ENCODE measurements at places on chromosomes 4 and X.

DNA sequence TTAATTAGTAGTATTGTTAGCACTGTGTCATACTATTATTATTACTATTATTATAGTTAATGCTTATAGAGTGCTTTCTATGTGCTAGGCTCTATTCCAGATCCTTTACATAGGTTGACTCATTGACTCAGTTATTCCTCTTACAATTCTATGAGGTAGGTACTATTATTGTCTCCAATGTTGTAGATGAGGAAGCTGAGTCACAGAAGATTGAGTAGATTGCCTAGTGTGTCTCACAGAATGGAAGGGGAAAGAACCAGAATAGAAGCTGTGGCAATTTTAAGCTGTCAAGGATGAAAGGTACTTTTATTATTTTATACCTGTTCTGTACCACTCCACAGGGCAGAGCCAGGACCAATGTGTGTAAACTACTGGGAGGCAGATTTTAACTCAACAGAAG is 1.9 kb upstream of the TCEAL1 start:
- DNase-seq, result no peak

DNA sequence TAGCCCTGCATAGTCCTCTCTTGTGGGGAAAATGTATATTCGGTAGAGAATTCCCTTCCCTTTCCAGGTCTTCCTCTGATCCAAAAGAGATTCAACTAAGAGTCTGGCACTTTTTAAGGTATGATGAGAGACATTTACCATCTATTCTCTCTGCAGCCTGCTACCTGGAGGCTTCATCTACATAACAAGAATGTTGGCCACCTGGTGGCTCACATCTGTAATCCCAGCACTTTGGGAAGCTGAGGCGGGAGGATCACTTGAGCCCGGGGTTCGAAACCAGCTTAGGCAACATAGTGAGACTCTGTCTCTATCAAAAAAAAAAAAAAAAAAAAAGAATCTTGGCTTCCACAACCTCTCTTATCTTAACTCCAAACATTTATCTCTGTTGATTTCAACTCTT is 40.4 kb upstream of the NOCT start:
- no peak for DNase-seq

DNA sequence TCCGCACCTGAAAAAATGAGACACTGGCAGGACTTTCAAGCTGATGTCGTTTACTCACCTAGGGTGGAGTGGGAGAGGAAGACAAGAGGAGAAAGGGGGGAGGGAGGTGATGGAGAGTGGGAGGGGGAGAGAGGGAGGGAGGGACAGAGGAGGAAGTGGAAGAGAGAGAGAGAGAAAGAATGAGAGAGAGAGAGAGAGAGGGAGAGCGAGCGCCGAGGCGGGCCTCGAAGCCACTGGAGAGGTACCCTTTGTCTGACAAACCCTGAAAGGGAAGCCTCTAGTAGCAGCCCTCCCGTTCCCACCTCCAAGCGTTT is 296 bp upstream of the ADGRL3 start:
- no peak for DNase-seq

- no peak for DNase-seq
These were observed 50.4 kb downstream of the PDK3 start for GRCh38 chrX:24515447-24515846.

All from NCI-H1092 (cell line).